NCI-H2029 treated with DMSO at 0.1 percent for 48 hours (cell line): ENCODE measurements at places on chromosomes 4 and X.

- no peak for DNase-seq
Observed at GRCh38 chrX:133413218-133413925, 1.9 kb downstream of the GPC4 start.

DNA sequence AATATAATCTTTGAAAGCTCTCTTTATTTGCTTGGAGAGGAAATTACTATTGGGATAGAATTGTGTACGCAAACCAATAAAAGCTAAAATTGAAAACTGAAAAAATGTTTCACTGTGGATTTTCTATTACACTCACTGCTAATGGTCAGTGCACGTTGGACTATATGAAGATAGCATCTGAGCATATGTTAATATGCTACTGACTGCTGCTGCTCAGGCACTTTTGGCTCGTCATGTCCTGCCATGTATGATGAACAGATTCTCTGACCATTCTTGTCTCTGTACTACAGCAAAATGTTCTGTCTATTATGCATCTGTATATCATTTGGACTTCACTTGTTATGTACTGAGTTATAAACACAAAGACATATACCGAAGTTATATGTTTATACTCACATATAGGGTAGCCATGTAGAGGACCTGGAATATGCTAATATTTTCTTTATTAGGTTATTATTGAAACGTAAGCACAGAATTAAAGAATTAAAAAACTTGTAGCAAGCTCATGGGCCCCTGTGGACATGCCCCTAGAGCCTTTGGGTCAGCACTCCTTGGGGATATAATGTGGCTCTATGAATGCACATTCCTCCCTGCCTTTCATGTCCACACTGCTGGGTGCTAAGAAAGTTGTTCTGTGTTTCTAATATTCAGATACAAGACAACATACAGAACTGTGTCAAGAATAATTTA, 120.8 kb downstream of the ANK2 start:
- no peak for DNase-seq

GRCh38 chr4:168383510-168383909, 65.0 kb upstream of the DDX60 start:
- DNase-seq, result no peak

DNA sequence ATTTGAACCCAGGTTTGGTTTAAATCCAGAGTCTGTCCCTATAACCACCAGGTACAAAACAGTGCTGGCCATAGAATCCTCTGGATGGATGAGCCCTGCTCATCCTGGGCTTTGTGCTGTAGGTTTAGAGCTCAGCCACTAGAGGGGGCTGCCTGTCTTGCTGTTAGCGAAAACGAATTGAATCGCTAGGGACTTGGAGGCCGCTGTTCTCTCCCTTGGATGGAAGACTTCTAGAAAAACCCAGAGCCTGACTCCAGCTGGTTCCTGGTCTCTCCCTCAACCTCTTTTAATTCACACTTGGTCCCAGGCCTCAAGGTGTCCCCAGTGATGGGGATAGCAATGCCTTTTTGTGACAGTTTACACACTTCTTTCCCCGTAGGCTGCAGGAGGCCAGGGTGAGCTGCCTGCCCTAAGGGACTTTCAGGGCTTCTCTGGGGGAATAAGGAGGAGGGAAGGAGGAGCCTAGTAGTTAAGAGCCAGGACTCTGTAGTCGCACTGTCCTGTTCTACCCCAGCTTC, 8.7 kb downstream of the RIPPLY1 start:
- no peak for DNase-seq

GRCh38 chrX:31847773-31848172, 775.9 kb upstream of the FTHL17 start:
- no peak for DNase-seq

- DNase-seq, result no peak
Observed at GRCh38 chrX:130343411-130343810, 3.7 kb downstream of the SLC25A14 start.

DNA sequence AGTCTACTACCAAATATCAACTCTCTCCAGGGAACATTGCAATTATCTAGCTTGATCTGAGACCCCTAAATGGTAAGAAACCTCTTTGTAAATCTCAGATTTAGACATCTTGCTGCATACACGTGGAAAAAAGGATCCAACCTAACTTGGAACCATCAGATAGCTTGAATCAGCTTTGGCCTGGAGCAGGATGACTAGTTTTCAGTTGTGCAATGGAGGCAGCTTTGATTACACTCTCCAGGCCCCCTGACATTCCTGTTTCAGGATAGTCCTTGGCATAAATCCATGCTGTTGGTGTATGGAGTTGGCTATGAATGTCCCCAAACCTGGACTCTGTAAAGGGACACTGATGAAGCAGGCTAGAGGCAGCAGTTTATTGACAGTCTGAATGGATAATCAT, 1061.9 kb upstream of the TENM3 start:
- DNase-seq, result no peak

DNA sequence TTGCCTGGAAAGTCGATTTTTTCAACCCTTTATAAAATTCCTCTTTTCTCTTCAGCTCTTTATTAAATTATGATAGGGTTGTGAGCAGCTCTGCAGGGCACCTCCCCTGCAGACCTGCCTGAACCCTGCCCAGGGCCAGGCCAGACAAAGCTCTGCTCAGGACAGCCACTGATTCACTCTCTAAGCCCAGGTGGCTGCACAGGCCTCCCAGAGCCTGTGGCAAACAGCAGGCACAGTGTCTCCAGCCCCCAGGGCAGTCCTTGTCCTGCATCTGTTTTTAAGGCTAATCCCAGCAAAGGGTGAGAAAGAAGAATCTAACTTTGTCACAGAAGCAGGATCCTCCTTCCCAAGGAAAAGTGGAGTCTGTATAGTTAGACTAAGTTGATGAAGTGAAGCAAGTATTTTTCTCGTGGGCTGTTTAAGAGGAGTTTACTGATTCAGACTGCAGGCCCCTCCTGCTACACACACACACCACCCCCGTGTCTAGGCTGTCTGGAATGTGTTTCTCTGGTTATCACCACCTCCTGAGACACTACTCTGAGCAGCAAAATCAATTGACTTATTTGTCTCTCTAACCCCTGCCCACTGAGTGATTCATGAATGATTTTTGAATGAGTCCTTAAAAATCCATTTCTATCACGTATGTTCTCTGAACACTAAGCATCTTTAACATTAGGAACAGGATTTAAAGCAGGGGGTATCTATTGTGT, 101.7 kb downstream of the CHIC2 start:
- no peak for DNase-seq

DNA sequence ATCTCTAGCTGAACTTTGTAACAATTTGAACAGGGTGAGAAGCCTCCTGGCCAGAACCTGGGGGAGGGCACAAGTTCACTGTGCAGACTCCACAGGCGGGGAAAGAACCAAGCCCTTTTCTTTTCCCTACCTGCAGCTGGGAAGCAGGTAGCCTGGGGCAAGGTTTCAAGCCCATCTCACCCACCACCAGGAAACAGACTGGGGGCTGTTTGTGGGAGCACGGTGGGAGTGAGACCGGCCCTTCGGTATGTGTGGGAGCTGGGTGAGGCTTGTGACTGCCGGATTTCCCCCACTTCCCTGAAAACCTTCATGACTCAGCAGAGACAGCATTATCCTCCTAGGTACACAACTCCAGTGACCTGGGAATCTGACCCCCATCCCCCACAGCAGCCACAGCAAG, 211.7 kb downstream of the ZNF674 start:
- no peak for DNase-seq

GRCh38 chr4:7194251-7195140, 2.2 kb downstream of the SORCS2 start:
- peak; percentile 61 for DNase-seq

DNA sequence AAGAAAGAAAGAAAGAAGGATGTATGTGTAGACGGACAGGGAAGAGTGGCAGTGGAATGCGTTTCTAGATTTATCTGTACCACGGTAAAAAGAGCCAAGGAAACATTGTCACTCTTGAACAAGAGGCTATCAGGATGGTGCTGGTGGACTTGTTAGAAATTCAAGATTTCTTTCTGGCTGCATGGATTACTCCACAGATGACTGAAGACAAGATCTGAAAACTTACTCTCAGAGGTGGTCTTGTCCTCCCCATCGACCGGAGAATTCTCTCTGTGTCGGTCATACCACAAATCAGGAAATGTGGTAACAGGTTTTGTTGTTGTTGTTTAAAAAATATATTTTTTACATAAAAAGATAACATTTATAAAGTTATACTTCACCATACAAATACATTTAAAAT, 11.8 kb downstream of the DSPP start:
- DNase-seq, result no peak

GRCh38 chr4:42360256-42360669, 37.0 kb upstream of the SHISA3 start:
- DNase-seq, result no peak

GRCh38 chr4:151438154-151438553, 29.2 kb downstream of the FHIP1A start:
- no peak for DNase-seq

DNA sequence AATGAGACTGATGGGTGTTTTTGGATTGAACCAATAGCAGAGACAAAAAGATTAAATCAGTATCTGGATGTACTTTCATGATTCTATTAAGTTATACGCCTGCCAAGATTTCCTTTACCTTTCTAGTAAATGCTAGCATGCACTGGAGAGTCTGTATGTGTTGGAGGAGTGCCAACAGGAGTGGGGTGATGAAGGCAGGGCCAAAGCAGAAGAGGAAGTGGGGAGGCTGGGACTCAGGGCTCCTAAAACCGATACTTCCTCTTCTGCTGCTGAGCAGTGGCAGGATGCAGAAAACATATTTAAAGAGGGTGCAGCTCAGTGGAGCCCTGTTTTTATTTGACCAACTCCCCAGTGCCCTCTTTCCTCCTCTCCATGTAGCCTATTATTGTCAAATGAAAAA, 5.6 kb downstream of the CYSLTR1 start:
- no peak for DNase-seq

GRCh38 chrX:113947548-113947947, 636.3 kb upstream of the HTR2C start:
- no peak for DNase-seq

GRCh38 chr4:6087669-6088341, 69.6 kb upstream of the C4orf50 start:
- peak; percentile 42 for DNase-seq

- DNase-seq, result no peak
Observed at GRCh38 chr4:28225050-28225449, 1364.4 kb downstream of the STIM2 start.

- DNase-seq, result no peak
Observed at GRCh38 chrX:37815366-37815765, 32.0 kb downstream of the DYNLT3 start.

DNA sequence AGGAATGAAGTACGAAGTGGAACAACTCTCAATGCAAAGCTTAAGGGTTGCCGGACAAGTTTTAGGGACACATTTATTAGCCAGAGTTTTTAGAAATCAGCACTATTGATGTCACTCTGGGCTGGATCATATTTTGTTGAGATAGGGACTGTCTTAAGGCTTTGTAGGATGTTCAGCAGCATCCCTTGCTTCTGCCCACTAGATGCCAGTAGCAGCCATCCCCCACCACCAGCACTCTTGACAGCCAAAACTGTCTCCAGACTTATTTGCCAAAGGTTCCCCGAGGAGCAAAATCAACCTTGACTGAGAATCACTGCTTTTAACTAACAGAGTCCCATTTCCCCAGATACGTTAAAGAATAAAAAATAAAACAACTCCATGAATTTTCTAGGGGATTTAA, 1497.3 kb downstream of the STIM2 start:
- no peak for DNase-seq

- DNase-seq, result no peak
Observed at GRCh38 chrX:53116101-53116500, 22.2 kb downstream of the KANTR start.
